ENCODE measurements at places on chromosomes 16 and 17.

GRCh38 chr16:84503751-84504395, 586 bp downstream of the MEAK7 start:
- DNase-seq: no peak

DNA sequence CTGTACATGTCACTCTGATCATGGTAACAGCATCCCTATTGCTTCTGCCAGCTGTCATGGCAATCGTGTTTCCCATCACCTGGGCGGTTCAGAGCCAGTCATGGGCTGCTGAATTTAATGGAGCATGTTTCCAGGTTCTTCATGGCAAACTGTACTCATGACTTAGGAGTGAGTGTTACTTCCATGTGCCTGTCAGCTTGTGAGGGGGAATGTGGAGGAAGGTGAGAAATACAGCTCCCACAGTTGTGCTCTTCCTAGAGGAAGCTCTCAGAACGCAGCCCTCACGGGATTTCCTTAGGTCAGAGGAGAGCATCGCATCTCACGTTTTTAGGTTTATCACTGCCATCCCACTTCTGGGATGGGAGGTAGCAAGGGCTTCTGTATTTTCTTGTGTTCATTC, 28.0 kb upstream of the ARHGAP23 start:
- DNase-seq: no peak

DNA sequence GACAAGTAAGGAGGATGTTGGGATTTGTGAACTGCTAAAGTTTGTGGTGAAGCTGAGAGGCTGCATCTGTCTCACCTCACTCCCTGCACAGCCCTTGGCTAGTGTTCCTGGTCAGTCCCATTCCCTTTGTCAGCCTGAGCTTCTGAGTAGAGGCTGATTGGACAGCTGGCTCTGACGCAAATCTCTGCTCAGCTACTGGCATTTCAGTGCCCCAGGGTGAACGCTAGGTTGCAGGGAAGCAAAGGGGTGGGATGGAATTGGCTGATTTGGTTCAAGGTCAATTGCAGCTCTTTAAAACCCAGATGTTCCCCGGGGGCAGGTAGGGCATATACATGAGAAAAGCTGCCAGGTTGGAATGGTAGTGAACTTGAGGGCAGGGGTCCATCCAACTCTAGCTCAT, 23.1 kb upstream of the CNOT1 start:
- DNase-seq: no peak

DNA sequence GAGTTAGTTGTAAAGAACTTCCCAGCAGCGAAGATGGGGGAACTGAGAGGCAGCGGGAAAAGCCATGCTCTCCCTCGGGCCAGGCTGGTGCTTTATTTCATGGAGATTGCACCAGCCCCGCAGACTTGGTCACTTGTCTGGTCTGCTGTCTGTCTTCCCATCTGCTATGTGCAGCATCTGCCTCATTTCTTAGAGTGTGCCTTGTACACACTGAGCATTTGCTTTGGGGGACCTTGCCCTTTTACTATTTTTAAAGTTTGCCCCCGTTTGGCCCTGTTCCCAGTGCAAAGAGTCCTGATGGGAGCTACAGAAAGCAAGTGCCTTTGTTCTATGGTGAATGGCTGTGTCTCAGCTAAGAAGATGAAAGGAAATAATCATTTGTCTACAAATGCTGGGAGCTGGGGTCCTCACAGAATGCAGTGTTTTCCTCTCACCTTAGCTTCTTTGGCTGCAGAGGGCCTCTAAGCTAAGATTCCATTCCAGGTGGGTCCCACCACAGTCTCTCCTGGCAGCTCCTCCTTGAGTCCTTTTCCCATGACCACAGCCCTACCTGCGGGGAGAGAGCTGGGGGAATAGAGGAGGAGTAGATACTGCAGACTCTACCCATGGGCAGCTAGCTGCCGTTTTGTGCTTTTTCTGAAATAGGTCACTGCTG, 25.1 kb upstream of the CNOT1 start:
- DNase-seq: no peak

DNA sequence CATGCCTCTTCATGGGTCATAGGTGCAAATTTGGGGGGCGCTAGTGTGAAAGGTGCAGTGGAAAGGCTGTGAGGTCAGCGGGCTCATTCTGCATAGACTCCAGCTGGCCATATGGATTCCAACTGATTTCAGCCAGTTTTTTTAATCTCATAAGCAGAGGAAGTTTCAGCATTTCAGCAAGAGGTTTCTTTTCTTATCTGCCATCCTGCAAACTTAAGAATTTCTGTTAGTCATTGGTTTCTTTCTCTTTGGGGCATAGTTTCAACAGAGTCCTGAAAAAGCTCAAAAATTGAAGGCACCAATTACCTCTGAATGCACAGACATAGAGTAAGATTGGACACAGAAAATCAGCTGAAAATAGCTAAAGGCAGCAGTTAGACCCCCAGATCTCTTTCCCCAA, 16.2 kb upstream of the ALOX15 start:
- DNase-seq: no peak

GRCh38 chr17:29760279-29761039, 137.7 kb upstream of the CORO6 start:
- DNase-seq: no peak

DNA sequence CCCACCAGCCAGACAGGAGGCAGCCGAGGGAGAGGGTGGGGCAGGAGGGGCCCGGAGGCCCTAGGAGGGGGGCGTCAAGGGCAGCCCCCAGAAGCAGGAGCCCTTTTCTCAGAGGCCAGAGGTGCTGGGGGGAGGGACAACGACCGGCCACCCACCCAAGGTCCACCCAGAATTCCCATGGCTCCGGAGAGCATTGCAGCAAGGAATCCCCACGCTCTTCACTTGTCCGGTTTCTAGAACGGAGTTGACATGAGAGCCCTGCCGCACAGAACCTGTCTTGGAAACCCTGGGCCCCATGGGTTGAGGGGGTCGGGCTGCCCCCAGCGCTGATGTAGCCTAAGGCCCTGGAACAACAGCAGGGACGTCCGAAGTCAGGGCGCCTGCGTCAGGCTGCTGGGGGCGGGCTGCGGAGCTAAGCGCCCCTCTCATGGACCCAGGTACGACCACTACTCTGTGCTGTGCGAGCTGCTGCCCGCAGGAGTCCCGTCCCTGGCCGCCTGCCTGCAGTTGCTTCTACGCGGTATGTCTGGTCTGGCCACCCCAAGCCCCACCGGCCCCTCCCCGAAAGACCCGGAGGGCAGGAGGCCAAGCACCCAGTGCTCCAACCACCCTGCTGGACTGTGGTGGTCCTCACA, 11.2 kb downstream of the CYBC1 start:
- no peak for DNase-seq

GRCh38 chr17:66187718-66188117, 4.2 kb downstream of the CEP112 start:
- DNase-seq: no peak

DNA sequence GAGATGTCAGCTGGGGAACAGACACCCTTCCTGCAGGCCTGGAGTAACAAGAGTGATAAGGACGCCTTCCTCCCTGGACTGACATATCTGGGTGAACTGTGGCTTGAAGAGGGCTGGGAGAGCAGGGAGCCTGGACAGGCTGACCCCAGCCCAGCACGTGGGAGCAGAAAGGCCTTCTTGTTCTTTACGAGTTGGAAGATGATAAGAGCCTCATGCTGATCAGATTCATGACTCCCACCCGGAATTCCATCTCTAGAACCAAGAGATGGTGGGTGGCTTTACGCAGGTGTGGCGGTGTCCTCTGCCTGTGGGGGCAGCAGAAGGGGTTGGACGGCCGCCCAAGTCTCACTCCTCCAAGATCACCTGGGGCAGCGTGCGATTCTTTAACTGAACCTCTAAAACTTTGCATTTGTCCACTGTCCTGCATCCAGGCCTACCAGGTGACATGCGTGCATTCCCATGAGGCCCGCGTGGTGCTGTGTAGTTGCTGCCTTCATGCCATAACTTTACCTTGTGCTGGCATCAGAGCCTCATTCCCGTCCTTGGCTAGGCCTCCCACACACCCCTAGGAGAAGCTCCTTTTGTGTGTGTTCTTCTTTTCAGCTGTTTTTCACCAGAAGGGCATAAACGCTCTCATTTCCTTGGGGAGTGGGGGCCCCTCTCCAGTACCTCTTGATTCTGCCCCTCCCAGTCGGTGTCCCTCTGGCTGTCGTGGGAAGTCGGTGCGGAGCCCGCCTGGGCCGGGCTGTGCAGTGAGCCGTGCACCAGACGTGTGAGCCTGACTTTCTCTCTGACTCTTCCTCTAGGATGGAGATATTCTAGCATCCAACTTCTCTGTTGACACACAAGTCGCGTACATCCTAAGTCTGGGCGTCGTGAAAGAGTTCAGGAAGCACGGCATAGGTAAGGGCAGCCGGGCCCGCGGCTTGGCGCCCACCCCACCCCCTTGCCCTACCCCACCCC, 13.3 kb downstream of the C16orf90 start:
- DNase-seq: no peak

GRCh38 chr17:71436479-71436878, 684.3 kb upstream of the SOX9 start:
- DNase-seq: no peak

- no peak for DNase-seq
These were observed 137.0 kb upstream of the RCVRN start for GRCh38 chr17:10041916-10042588.

DNA sequence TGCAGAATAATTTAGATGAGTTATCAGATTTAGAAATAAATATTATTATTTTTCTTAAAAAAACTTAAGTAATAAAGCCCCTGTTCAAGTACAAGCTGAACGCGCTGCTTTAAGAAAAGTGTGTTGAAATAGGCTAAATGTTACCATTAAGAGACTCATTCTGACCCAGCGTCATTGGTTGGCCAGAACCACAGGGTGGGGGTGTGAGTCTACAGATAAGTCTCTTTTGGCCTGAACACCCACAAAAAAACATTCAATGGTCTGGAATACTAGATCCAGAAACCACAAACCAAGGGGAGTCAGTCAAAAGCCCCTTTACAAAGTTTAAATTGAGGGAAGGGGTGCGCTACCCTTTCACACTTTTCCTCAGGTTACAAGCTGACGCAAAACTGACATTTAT, 776.1 kb downstream of the KCNJ2 start:
- DNase-seq: no peak

DNA sequence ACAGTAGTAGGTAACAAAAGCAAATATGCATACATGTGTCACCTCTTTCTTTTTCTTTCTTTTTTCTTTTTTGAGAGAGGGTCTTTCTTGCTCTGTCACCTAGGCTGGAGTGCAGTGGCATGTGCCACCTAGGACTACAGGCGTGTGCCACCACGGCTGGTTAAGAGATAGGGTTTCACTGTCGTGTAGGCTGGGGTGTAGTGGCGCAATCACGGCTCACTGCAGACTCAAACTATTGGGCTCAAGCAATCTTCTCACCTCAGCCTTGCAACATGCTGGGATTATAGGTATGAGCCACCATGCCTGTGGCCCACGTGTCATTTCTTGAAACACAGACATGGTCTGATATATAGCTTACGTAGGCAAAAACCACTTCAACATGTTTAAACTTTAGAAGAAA, 397.7 kb upstream of the PMFBP1 start:
- DNase-seq: no peak

DNA sequence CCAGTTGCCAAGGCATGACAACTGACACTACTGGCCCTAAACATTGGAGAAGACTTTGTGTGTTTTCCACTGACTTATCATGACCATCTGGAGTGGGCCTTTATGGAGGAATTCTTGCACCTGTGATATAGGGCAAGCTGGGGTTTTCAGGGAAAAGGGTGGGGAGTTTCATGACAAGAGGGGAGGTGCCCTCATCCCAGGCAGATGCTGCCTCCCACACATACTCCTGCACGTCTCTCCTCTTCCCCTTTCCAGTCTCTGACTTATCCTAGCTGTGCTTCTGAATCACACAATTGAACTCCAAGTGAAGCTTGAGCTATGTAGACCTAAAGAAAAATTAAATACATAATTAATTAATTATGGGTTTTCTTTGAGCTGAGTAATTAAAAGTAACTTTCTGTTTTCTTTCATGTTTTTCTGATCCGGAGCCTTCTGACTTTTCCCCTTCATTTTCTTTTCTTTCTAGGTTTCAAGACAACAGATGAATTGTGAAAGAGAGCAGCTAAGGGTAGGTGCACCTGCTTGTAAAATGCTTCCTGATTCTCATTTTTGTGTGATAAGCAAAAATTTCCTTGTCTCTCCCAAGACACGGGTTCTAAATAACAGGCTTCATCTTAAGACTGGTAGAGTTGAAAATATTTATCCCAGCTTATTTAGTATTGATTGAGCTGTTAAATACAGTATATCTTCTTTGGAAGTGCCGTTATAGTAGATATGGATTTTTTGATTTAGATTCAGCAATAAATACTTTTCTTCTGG, 280.9 kb upstream of the RBFOX1 start:
- DNase-seq: no peak

DNA sequence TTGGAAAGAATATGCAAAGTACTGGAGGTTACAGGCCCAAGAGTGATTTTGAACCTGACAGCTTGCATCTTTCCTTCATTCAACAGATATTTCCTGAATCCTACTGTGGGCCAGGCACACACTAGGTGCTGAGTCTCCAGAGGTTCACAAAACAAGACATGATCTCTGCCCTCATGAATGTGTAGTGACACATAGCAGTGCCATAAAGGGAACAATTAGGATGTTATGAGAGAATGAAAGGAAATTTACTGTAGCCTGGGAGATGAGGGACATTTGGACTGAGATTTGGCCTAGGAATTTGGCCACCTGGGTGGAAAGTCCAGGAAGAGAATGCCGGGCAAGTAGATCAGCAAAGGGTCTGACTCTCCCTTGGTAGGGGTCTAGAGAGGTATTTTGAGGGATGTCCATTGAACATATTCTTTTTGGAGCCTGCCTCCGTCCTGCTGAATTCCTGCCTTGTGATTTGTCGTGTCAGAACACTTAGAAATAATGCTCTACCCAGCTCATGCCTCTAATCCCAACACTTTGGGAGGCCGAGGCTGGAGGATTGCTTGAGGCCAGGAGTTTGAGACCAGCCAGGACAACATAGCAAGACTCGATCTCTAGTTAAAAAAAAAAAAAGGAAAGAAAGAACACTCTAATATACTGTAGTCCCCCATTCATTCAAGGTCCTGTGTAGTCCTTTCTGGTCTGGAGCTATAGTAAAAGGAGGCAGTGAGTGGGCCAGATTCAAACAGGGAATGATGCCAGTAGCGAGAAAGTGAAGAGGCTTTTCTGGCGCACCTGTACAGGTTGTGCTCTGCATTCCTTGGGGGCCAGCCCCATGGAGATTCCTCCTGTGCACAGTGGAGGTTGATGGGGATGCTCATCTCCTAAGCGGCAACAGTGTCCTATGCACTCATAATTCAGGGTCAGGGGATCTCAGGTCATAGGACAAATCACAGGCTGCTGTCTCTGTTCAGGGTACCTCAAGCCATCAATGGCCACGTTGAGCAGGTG, 90.6 kb upstream of the CLEC18A start:
- no peak for DNase-seq

DNA sequence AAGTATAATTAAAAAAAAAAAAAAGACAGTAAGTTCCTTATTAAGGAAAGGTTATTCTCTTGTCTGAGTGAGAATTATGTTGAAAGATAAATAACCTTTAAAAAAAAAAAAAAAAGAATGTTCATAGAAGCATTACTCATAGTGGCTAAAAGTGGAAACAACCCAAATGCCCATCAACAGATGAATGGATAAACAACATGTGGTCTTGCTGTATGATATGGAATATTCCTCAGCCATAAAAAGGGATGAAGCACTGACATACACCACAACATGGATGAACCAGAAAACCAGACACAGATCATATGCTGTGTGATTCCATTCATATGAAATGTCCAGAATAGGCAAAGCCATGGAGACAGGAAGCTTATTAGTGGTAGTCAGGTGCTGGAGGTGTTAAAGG, 9.2 kb upstream of the CCNF start:
- DNase-seq: no peak

GRCh38 chr16:75282466-75283281, 31.2 kb upstream of the BCAR1 start:
- no peak for DNase-seq

GRCh38 chr16:17387256-17387655, 83.5 kb downstream of the XYLT1 start:
- no peak for DNase-seq

- no peak for DNase-seq
These were observed 10.5 kb downstream of the TBC1D16 start for GRCh38 chr17:80025140-80025539.

Measured in smooth muscle cell of the brain vasculature (primary cell).